Peyer's patch (tissue), 4 donors: ENCODE measurements at places on chromosomes 12 and 14. TPM values are rescaled to one million over a fixed set of nuclear protein-coding genes. Genes with fewer than 3 reads are reported as not detected.
A peak's percentile ranks its signal among the peaks of the same experiment; 100 is the strongest.

Gene DENND5B
- total RNA-seq, result 56.9 TPM

Gene TMEM30B
- total RNA-seq, result 94.6 TPM

Gene BMP4
- 53.6 TPM for total RNA-seq

GRCh38 chr14:105118646-105119407 lies 49.7 kb downstream of the JAG2 start:
- no peak for DNase-seq

DNA sequence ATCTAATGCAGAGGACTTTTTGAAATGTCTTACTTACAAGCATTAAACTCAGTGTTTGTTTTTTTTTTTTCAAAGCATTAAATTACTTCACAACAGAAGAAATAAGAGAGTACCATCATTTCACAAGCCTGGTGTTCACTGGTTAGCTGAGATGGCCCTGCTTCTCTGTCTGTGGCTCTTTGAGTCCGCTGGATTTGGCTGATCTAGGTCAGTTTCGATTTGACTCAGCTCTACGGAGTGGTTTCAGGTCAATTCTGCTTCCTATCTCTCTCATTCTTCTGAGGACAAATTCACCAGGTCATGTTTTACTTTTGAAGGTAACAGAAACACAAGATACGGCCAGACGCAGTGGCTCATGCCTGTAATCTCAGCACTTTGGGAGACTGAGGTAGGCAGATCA lies 1066.1 kb downstream of the FLRT2 start:
- DNase-seq, result no peak

GRCh38 chr14:72599579-72600470 lies 294.1 kb downstream of the DPF3 start:
- DNase-seq, result no peak

- DNase-seq, result no peak
Observed at GRCh38 chr14:45426685-45427282, 173.8 kb upstream of the MIS18BP1 start.

GRCh38 chr12:1920971-1921370 lies 2.5 kb upstream of the CACNA2D4 start:
- peak; percentile 47 for DNase-seq

DNA sequence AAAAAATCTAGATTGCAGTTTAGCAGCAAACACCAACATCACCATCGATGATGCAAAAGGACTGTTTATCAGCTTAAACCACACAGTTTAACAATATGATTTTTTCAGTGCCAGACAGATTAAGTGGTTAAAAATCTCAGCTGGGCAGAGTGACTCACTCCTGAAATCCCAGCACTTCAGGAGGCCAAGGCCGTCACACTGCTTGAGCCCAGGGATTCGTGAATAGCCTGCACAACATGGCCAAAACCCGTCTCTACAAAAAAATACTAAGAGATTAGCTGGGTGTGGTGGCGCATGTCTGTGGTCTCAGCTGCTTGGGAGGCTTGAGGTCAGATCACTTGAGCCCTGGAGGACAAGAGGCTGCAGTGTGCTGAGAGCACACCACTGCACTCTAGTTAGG lies 8.9 kb downstream of the RSRC2 start:
- DNase-seq, result no peak

- peak; percentile 47 for DNase-seq
Observed at GRCh38 chr14:51507906-51508511, 143.7 kb upstream of the FRMD6 start.
